Spinal cord (tissue), 10 donors: ENCODE measurements at places on chromosomes 12 and 14. TPM values are rescaled to one million over a fixed set of nuclear protein-coding genes. Genes with fewer than 3 reads are reported as not detected.

MAP3K9 gene
- total RNA-seq = 19.1 TPM

NTF3 gene
- total RNA-seq = 6.9 TPM

PMCH gene
- total RNA-seq = 0.33 TPM

UBE3B gene
- 25.7 TPM for total RNA-seq

RITA1 gene
- 25.9 TPM for total RNA-seq

CISTR gene
- not detected for total RNA-seq

OR11H6 gene
- not detected for total RNA-seq

PSME2 gene
- 136 TPM for total RNA-seq

DNA sequence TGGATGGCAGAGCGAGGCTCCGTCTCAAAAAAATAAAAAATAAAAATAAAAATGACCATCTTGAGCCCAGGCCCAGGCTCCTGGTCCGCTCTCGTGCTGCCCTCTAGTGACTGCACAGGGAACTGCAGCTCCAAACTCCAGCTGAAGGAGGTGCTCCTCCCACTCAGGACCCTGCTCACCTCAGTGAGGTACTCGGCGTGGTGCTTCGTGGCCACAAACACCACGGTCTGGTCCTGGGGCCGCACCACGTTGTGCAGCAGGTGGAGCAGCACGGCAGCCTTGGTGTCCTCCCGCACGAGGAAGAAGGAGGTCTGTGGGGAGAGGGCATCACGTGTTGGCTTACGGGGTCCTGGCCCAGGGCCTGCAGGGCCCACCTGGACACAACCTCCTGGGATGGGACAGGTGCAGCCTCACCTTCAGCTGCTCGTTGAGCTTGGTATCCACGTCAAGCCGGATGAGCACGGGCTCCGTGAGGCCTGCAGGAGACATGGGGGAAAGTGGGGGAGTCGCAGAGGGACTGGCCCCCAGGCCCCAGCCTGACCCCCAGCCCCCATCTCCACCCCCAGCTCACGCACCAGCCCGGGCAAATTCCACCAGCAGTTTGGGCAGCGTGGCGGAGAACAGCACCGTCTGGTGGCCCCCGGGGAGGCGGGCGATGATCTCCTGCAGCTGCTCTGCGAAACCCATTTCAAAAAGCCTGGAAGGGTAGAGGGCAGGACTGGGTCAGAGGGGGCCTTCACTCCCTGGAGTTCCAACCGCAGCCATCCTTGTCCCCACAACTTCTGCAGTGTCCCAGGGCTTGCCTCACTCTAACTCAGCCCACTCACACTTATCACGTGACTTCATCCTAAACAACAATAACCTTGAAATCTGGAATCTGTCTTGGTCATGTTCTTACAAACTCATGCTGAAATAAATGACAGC is 10.6 kb downstream of the DDX54 start:
- peak; percentile 90 for DNase-seq

GRCh38 chr14:69948351-69948750 is 69.1 kb downstream of the SMOC1 start:
- DNase-seq = no peak

- no peak for DNase-seq
Observed at GRCh38 chr14:105864651-105865265, 338.4 kb downstream of the TMEM121 start.

- no peak for DNase-seq
Observed at GRCh38 chr12:103696101-103696500, 109.0 kb downstream of the STAB2 start.

- DNase-seq = no peak
Observed at GRCh38 chr12:116116650-116117424, 160.7 kb downstream of the MED13L start.

GRCh38 chr14:103109535-103110441 is 13.5 kb upstream of the TNFAIP2 start:
- no peak for DNase-seq

DNA sequence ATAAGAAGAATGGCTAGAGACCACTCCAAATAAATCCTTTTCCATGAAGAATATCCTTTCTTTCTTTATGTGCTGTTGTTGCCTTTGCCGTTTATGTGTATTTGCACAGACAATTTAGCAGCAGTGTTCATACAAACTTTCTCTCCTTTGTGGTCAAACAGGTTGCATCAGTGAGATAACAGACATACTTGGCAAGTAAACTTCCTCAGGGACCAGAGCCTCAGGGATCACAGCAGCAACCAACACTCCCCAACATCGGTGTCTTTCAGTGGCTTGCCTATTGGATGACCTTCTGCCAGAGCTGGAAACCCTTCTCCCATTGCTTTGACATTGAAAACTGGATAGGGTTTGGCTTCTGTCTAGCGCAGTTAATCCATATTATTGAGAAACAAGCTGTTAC is 252.2 kb downstream of the BTG1 start:
- DNase-seq = no peak

DNA sequence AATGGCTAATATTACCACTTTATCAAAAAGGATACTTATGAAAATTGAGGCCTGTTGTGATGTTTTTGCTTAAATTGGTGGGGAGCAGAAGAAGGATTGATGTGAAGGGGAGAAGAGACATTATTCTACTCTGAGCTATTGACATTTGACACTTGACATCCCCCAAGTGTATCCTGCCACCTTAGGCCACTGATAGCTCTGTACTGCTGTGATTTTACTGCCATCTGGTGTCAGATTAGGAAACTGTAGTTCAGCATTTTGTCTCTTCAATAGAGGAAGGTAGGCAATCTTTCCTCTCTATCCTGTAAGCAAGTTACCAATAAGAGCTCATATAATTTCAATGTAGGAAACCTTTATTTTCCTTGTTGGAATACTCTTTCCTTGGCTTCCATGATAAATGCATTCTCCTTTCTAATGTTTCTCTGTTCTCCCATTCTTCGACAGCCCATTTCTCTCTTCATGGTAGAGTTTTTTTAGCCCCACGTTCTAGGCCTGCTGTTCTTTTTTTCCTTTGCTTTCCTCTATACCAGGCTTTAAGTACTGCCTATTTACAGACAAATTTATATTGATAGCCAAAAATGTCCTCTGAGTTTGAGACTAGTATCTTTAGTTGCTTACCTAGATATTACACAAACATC is 46.3 kb downstream of the PPHLN1 start:
- DNase-seq = peak; percentile 23

DNA sequence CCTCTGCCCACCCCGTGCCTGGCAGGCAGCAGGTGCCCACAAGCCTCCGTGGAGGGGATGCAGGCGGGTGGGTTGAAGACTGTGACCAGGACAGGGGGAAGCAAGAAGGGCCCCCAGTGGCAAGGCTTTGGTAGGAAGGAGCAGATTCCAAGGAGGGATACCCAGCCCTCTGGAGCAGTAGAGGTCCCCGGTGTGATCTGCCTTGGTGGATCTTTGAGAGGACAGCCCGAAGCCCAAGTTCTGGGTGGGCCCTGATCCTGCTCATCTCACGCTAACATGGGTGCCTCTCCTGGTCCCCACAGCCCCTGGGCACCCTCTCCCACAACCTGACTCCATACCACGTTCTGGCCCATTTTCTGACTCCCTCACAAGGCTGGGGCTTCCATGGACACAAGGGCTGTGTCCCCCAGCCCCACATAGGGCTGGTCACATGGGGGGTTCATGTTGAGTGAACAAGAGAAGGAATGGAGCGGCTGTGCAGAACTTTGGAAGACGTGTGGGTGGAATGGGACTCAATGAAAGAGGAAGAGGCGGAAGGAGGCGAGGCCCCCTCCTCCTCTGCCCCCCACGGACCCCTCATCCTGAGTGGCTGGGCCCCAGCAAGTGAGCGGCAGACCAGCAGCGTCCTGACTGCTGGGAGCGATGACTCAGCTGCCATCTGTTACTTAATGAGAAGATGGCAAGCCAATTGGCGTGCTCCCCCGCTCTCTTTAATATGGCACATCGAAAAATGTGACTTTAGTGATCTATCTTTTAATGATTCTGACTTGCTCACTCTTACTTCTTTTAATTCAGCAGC is 77.0 kb upstream of the BCL11B start:
- no peak for DNase-seq

- DNase-seq = no peak
Observed at GRCh38 chr12:93689076-93689834, 12.1 kb downstream of the CRADD start.

DNA sequence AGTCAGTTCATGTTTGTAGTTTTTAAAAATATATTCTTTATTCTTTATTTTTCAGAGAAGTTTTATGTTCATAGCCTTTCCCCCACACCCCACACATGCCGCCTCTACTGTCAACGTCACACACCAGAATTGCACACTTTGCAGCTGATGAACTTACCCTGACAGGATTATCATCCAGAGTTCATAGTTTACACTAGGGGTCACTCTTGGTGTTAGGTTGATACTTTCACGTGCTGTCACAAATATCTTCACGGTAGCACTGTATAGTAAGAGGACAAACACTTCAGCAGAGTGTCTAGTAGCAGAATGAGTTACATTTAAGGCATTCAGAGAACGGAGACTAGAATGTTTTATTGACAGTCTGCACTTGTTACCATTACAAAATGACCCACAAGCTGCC is 5.1 kb downstream of the DPPA3 start:
- no peak for DNase-seq

DNA sequence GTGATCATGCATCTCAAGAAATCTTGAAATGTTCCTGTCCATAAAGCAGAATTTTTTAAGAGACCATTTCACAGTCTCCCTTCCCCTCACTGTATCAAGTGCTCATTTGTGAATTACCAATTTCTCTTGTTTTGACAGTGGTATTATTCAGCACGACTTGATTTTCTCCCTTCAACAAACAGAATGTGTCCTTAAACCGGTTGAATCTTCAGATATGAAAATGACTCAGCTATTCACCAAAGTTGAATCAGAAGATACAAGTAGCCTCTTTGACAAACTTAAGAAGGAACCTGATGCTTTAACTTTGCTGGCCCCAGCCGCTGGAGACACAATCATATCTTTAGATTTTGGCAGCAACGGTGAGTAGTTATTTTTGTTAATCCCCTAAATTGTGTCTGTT is 25.5 kb upstream of the SNAPC1 start:
- DNase-seq = no peak

DNA sequence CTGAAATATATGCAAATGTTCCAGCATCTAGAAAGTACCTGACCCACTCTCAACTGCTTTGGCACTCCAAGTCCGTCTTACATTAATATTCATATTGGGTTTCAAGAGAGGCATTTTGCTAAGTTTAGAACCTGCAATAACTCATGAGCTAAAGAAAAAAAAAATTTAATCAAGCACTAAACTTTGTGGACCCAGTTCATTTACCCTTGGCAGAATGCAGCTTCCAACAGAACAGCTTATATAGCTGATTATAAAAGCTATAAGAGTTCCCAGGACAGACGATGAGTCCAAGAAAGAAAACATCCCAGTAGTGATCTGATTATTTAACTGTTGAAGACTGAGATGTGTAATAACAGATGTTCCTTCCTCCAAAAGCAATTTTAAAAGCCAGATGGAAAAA is 592.0 kb downstream of the KCNH5 start:
- no peak for DNase-seq

GRCh38 chr14:24965934-24966578 is 83.9 kb downstream of the STXBP6 start:
- no peak for DNase-seq

- DNase-seq = no peak
Observed at GRCh38 chr12:87464565-87464964, 564.6 kb downstream of the C12orf50 start.

DNA sequence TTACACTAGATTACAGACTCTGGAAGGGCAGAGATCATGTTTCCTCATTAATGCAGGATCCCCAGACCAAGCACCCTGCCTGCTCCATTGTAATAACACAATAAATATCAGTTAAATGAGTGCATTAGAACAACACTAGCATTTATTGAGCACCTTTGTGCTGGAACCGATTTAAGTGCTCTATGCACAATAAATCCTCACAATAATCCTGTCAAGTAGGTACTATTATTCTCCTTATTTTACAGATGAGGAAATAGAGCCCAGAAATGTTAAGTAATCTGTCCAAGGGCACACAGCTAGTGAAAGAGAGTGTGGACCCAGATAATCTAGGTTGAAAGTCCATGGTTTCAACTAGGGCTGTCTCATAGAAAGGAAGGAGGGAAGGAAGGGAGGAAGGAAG is 69.8 kb downstream of the MAP1LC3B2 start:
- no peak for DNase-seq

DNA sequence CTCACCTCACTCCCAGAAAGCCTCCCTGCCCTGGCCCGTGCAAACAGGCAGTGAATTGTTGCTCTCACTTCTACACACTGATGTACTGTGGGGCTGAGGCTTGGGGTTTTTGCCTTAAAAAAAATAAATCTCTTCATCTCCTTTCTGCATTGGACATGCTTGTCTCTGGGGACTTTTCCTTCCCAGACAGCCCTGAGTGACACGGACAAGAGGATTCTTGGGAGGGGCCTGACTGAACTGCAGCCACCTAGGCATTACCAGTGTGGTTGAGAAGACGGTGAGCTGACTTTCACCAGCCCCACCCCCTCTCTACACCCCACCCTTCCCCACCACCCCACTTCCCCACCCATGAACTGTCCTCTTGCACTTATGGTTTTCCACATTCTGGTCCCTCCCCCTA is 51.6 kb upstream of the PARP11 start:
- no peak for DNase-seq

DNA sequence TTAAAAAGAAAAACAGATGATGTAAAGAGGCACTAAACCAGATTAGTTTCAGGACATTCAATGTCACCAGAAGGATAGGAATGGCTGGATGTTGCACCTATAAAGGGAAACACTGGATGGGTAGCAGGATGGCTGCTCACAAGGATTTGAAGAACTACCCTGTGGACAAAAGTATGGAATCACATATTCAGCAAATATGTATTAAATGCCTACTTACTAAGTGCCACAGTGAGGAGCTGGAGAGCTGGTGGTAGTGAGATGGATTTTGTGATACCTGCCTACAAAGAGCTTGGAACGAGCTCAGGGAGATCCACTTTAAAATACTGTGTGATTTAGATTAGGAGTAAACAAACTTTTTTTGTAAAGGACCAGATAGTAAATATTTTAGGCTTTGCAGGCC is 316.2 kb downstream of the PAWR start:
- no peak for DNase-seq

- peak; percentile 21 for DNase-seq
Observed at GRCh38 chr14:93269341-93270068, 62.4 kb downstream of the UBR7 start.

GRCh38 chr14:91327661-91328312 is 83.3 kb upstream of the GPR68 start:
- DNase-seq = no peak

- no peak for DNase-seq
Observed at GRCh38 chr14:58077621-58078020, 74.4 kb downstream of the ARMH4 start.

GRCh38 chr12:124140944-124141486 is 153.9 kb upstream of the RFLNA start:
- DNase-seq = no peak

DNA sequence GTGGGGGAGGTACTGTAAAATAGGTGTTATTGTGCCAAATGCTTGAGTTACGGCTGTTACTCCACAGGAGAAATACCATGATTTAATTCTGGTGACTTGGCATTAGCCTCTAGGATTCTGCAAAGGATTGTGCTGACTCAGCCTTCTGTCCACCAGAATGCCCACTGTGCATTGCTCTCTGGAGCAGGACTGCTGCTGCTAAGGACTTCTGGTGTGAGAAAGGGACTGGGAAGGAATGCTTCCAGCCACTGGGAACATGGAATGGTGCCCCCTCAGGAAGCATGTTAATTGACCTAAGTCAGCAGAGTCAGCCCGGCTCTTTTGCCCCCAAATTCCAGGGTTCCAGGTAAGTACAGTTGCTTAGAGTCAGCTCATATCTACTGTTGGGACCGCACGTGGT is 32.9 kb downstream of the ZFHX2 start:
- DNase-seq = no peak
